ENCODE measurements at places on chromosomes 7 and 10.
A peak's percentile ranks its signal among the peaks of the same experiment; 100 is the strongest.

GRCh38 chr7:45031829-45032228 lies 31.8 kb downstream of the CCM2 start:
- DNase-seq, result no peak

- DNase-seq, result no peak
Observed at GRCh38 chr7:131074585-131074984, 253.1 kb upstream of the MKLN1 start.

GRCh38 chr7:111229181-111229740 lies 138.3 kb downstream of the LRRN3 start:
- no peak for DNase-seq

GRCh38 chr10:121130382-121130781 lies 279.2 kb downstream of the WDR11 start:
- DNase-seq, result no peak

DNA sequence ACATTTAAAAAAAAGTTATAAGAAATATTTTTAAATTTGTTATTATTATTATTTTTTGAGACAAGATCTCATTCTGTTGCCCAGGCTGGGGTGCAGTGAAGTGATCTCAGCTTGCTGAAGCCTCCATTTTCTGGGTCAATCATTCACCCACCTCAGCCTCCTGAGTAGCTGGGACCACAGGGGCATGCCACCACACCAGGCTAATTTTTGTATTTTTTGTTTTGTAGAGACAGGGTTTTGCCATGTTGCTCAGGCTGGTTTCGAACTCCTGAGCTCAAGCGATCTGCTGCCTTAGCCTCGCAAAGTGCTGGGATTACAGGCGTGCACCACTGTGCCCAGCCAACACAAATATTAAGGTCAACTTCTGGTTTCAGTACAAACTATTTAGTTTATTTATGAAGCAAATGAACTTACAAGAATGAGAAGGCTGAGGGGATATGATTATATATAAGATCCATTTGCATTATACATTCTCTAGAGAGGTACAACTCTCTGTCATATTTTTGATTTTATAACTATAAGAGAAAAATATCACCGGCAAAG lies 45.9 kb upstream of the FAM133B start:
- DNase-seq, result no peak

DNA sequence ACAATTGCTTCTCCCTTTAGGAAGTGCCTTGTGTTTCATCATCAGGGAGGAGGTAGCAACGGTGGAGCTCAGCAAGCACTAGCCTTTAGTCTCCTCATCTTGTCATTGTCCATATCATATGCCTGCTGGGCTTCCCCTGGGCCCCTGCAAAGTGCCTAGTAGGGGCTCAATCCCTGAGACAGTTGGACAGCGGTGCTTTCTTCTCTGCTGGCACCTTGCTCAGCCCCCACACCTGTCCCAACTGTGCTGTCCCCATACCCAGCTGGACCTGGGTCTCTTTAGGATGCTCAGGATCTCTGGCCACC lies 5.5 kb downstream of the SMARCD3 start:
- DNase-seq, result no peak

DNA sequence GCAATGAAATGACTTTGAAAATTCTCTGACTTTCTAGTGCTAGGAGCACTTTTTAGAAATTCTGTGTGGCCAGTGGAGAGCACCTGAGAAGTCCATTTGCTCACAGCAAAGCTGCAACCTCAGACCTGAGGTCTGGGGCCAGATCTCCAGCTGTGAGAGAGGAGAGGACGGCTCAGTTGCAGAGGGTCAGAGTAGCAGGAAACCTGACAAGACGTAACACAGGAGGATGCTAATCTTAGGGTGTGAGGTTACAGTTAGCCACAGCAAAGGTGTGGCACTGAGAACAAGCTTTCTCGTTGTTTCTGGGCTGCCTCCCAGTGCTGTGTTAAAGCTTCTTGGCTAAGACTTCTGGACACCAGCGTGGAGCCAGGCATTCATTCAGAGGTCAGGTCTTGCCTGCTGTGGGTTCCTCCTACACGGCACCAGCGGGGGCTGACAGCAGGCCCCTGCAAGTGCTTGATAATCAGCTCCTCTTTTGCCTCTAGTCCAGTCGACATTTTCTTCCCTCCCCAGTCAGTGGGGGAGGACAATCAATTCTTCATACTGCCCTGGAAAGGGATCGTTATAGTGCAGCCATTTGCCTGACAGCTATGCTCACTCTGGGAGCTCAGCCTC lies 435.4 kb upstream of the DPP6 start:
- DNase-seq, result no peak

DNA sequence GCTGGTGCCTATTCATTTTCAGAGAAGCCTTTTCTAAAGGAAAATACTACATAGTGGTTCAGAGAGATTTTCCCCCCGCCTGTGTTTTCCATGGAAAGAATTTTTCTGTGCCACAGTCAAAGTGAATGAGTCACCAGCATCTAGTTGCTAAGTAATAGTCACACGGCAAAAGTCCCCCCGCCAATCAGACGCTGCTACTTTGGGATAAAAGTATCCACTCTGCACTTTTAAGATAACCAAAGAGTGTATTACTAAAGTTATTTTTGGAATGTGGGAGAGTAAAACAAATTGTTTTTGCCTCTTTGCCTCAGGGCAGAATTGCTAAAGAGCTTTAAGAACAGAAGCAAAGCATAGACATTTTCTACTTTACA lies 23.5 kb downstream of the ABLIM1 start:
- DNase-seq, result no peak

DNA sequence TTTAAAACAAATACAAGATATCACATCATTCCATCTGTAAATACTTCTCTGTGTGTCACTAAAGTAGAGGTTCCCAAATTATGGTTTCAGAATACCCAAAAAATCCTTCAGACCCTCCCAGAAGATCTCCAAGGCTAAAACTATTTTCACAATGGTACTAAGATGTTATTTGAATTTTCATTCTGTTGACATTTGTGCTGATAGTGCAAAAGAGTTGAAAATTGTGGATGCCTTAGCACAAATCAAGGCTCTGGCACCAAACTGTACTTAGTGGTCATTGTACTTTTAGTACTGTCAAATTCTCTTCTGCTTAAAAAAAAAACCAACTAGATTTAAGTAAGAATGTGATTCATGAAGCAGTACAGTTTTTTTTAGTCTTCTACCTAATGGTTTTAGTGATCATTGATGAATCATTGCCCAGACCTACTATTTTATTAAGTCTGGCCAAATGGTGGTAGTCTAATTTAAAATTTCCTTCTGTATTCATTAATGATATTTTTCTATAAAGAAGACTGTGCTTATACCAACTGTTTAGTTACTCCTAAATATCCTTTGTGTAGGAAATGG lies 50.5 kb downstream of the TPST1 start:
- DNase-seq, result no peak

DNA sequence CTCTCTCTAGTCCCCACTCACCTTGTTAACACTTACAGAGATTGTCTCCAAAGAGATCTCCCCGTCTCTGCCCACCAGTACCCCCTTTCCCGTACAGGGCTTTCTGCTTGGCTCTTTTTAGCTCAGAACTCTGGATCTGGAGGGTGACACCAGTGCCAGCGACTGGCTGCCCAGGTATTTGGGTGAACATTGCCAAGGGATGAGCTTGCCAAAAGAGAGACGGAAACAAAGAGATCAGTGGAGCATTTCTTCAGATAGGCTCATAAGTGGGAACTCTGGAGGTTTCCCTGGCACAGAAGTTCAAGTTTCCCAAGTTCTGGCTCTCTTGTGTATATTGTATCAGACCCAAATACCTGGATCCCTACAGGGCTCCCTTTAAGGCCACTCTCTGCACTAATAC lies 30.0 kb downstream of the STRIP2 start:
- no peak for DNase-seq

GRCh38 chr7:35749556-35749955 lies 51.3 kb upstream of the SEPTIN7 start:
- no peak for DNase-seq

- no peak for DNase-seq
Observed at GRCh38 chr7:130189343-130189742, 15.9 kb downstream of the TMEM209 start.

- no peak for DNase-seq
Observed at GRCh38 chr7:73560109-73560835, 2.8 kb upstream of the BCL7B start.

DNA sequence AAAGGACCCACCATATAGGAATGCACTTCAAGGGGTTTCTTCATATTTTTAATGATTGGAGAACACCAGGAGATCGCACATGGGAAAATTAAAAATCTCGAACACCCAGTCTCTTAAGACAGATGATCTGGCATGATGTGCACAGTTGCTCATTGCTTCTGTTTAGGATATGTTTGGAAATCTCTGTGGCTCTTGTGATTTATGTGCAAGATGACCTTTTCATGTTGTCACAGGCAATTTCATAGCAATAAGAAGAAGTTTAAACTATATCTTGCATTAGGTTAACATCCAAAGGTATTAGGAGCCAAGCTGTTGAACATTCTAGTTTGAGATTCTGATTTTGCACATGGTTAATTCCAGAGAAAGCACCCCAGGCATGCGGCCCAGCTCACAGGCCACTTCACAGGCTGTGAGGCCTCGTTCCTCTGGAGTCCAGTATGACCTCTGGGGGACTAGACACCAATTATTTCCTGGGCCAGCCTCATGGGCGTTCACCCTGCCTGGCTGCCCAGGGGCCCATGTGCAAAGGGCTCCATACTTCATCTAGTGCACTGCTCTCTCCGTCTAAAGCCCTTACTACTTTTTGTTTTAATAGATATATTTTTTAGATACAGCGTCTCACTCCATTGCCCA lies 28.4 kb downstream of the CAMK1D start:
- no peak for DNase-seq

- no peak for DNase-seq
Observed at GRCh38 chr7:131882321-131882720, 325.9 kb upstream of the PODXL start.

- no peak for DNase-seq
Observed at GRCh38 chr10:121721257-121721656, 123.0 kb upstream of the FGFR2 start.

- DNase-seq, result no peak
Observed at GRCh38 chr7:3197567-3198213, 103.4 kb upstream of the SDK1 start.

DNA sequence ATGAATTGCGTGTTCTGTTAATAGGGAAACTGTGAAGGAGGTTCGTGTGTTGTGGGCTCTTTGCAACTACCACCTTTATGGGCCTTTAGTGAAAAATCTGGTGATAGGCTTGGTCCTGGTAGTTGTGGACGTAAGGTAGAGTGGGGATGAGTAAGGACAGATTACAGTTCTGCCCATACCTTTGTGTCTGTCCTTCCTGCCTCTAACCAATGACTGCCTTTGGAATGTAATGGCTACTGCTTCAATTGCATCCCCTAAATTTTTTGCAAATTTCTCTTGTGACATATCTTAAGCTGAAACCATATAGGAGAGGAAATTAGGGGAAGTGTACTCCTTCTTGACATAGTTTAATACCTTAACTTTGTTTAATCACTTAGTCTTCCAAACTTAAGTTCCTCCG lies 82.3 kb downstream of the ADK start:
- DNase-seq, result no peak

- DNase-seq, result no peak
Observed at GRCh38 chr10:113958631-113959382, 84.9 kb upstream of the ADRB1 start.

DNA sequence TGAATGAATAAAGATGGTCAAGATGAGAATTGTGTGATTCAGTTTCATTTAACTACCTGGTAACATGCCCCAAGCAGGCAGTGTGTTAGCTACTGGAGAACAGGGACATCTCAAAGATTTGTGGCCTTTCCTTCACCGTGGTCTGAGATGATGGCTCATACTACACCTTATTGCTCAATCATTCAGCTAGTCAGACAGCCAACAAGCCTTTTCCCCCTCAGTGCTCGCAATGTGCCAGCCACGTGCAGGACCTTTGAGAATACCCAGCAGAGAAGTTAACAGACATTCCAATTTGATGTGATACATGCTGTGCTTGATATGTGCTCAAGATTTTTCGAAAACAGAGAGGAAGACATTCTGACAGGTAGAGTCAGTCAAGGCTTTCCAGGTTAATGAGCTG lies 562.8 kb downstream of the SUGCT start:
- DNase-seq, result no peak

- no peak for DNase-seq
Observed at GRCh38 chr7:45890902-45891461, 2.7 kb downstream of the IGFBP1 start.

- DNase-seq, result no peak
Observed at GRCh38 chr10:30185916-30186315, 126.5 kb upstream of the JCAD start.

- peak; percentile 15 for DNase-seq
Observed at GRCh38 chr7:142463401-142463850, 205.6 kb upstream of the PRSS58 start.

DNA sequence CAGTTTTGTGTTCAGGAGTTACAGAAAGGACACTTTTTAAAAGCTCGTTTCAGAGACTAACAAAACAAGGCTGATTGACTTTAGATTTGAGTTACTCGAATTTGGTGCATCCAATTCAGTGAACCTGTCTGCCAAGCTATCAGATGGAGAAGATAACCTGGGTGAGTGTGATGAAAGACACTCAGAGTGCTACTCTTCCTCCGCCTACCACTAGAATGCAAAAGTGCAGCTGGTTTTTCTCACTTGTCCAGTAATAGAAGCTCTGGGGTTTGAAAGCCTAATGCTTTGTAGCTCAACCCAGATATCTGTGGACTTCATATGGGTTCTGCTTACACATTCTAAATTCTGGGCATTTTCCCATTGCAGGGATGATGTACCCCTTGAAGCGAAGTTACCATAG lies 82.8 kb upstream of the NPY start:
- no peak for DNase-seq

GRCh38 chr7:101578552-101578951 lies 50.5 kb downstream of the MYL10 start:
- DNase-seq, result no peak

- DNase-seq, result peak; percentile 27
Observed at GRCh38 chr7:140653319-140654108, 12.9 kb upstream of the DENND2A start.

- no peak for DNase-seq
Observed at GRCh38 chr7:47826754-47827153, 121.5 kb downstream of the PKD1L1 start.

DNA sequence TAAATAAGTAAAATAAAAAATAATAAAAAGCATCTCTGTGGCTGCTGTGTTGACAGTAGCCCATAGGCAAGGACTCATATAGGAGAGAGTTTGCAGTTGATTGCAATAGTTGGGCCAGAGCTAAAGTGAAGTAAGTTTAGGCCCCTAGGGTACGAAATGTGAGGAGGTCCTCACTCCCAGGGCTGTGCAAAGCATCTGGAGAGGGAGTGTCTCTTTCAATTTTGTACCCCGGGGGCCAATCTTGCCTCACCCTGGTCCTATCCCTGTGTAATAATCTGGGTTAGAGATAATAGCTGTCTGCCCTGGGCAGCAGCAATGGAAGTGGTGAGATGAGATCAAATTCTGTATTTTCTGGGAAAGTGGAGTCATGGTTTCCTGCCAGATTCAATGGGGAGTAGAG lies 365.7 kb downstream of the GATA3 start:
- no peak for DNase-seq

- no peak for DNase-seq
Observed at GRCh38 chr7:40374575-40374974, 239.8 kb downstream of the SUGCT start.

GRCh38 chr7:22231806-22232205 lies 125.1 kb downstream of the RAPGEF5 start:
- no peak for DNase-seq
